ENCODE measurements at places on chromosomes 1 and 21.

- DNase-seq, result no peak
Observed at GRCh38 chr21:42746240-42746592, 92.8 kb downstream of the PDE9A start.

- no peak for DNase-seq
Observed at GRCh38 chr1:12326986-12327385, 97.2 kb downstream of the VPS13D start.

DNA sequence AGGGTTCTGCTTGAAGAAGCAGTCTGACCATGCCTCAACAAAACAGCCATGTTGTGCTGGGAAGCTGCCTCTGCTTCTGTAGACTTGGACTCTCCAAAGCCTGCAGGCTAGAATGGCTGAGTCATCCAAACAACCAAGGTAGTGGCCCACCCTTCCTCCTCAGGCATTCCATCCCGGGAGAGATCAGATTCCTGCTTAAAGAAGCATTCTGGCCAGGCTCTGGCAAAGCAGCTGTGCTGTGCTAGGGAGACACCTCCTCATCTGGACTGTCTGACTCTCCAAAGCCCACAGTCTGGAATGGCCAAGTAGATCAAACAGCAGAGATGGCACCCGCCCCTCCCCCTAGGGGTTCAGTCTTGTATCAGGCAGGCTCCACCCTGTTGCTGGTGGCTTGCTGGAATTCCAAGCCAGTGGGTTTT is 38.3 kb upstream of the F3 start:
- DNase-seq, result no peak

- no peak for DNase-seq
Observed at GRCh38 chr1:236913371-236914037, 90.7 kb downstream of the MT1HL1 start.

GRCh38 chr1:232274236-232274855 is 355.6 kb downstream of the SIPA1L2 start:
- DNase-seq, result no peak

- no peak for DNase-seq
Observed at GRCh38 chr21:34833465-34833864, 164.7 kb downstream of the CLIC6 start.

- no peak for DNase-seq
Observed at GRCh38 chr1:223235091-223235490, 92.0 kb upstream of the TLR5 start.

DNA sequence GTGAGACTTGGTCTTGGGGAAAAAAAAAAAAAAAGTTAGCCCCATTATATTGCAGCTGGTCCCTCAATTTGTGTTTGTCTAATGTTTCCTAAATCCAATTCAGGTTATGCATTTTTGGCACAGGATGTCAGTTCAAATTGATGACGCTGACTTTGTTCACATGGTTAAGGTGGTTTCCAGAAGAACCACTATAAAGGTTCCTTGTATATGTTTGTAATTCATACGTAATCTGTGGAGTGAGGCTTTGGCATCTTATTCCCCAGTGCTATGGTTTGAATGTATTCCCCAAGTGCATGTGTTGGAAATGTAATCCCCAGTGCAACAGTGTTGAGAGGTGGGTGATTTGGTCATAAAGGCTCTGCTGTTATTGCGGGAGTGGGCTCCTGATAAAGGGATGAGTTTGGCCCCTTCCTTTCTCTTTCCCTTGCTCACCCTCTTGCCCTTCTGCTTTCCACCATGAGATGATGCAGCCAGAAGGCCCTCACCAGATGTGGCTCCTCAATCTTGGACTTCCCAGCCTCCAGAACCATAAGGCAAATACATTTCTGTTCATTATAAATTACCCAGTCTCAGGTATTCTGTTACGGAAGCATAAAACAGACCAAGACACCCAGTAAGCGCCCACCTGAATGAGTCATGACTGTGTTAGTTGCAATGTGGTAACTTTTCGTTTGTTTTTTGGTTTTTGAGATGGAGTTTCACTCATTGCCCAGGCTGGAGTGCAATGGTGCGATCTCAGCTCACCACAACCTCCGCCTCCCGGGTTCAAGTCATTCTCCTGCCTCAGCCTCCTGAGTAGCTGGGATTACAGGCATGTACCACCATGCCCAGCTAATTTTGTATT is 19.5 kb upstream of the HLCS start:
- DNase-seq, result no peak

DNA sequence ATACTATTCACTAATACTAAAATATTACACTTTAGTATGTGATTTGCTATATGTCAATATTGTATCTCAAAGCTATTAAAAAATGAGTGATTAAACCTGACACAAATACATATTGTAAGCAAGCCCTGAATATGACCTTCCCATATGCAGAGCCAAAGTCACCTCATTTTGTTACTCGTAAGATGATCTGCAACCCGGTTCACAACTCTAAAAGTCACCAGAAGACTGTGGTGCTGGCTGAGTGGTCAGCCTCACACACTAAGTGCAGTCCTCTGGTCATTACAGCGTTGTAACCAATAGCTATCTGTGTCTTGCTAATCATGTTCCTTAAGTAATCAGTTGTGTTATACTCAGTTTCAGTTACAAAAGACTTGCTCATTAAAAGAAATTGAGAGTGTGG is 197.5 kb upstream of the L1TD1 start:
- no peak for DNase-seq

- DNase-seq, result no peak
Observed at GRCh38 chr1:180135535-180135934, 19.1 kb upstream of the QSOX1 start.

DNA sequence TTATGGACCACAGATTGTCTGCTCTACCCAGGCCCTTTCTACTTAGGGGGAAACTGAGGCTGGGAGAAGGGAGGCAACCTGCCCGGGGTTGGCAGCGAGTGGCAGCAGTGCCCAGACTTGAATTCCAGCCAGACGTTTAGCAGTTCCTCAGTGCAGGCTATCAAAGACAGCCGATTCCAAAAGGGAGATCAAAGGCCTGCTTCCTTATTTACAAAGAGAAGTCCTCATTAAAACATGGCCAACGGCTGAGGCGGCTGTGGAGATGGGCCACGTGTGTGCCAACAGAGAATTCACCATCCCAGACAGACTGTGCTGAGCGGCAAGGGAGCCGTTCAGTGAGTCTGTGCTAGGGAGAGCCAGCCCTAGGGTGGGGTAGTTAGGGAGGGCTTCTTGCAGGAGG is 27.7 kb downstream of the C1QB start:
- DNase-seq, result no peak

GRCh38 chr1:105664495-105664894 is 1392.0 kb upstream of the PRMT6 start:
- no peak for DNase-seq

- DNase-seq, result no peak
Observed at GRCh38 chr1:38527373-38527966, 332.1 kb downstream of the RRAGC start.

GRCh38 chr1:52455686-52456085 is 51.3 kb downstream of the PRPF38A start:
- DNase-seq, result no peak

GRCh38 chr1:11550664-11551283 is 71.8 kb downstream of the DISP3 start:
- peak; percentile 13 for DNase-seq

DNA sequence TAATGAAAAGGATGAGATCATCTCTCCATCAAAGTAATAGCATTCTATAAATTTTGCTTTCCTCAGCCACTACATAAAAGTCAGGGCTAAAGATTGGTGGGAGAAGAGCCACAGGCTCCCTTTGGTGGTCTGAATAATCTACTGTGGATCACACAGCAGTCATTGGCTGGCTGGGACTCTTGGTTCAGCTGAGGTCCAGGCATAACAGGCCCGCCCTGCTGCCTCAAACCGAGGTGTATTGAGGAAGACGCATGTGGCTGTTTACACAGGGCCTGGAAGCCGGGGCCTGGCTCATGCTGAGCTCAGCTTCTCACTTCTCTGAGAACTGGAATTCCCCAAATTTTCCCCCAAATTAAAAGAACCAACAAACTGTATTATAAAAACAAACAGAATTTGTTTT is 139.2 kb downstream of the PTPRC start:
- DNase-seq, result no peak

DNA sequence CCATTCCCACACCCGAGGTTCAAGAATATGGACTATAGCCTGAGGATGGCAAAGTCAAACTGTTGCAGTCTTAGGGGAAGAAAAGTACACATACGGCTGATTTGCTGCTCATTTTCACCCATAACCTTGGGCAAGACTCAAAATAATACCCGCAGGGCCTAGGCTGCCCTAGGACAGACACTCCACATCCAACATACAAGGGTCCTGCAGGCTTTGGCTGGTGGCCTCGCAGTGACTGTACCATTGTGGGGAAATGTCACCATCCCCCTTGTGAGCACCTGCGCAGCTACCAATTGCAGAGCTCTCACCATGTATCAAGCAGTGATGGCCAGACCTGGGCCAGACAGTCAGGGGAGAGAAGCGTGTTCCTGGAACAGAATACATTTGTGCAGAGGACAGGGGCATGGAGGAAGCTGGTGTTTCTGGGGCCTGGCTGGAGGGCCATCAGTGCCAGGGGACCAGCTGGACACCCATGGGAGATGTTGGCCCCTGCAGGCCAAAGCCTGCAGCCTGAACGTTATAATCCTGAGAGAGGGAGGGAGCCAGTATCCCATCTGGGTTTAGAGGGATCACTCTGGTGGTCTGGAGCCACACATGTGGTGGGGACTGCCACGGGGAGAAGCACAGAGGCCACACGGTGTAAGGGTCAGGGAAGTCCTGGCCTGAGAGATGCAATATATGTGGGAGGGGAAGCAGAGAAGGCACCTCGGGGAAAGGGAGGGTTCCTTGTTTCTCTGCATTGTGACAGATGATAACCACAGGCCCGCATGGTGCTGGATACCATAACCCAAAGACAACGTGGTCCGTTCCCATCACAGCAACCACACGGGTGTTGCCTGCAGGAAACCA is 101.2 kb downstream of the GLIS1 start:
- DNase-seq, result no peak

- no peak for DNase-seq
Observed at GRCh38 chr1:26122988-26123973, 11.7 kb downstream of the PDIK1L start.

DNA sequence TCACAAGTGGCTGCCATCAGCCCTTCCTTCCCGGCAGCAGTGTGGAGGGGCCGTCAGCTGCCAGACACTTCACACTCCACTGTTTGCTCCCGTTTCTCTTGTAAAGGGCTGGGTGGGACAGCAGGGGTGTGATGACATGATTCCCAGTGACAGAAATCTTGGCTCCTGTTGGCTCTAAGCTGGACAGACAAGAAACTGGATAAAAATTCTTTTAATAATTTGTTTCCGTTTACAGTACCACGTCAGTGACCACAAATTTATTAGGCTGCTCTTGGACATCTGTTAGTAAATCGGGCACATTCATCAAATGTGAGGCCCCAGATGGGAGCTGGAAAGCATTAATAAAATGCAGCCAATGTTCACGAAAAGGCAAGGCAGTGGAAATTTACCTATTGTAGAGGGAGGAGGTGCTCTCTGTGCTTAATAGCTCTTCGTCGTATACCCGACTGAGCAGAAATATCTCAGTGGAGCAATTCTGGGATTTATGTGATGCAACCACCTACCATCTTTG is 353.7 kb upstream of the GREM2 start:
- no peak for DNase-seq

- no peak for DNase-seq
Observed at GRCh38 chr1:12597792-12598191, 20.2 kb downstream of the DHRS3 start.

DNA sequence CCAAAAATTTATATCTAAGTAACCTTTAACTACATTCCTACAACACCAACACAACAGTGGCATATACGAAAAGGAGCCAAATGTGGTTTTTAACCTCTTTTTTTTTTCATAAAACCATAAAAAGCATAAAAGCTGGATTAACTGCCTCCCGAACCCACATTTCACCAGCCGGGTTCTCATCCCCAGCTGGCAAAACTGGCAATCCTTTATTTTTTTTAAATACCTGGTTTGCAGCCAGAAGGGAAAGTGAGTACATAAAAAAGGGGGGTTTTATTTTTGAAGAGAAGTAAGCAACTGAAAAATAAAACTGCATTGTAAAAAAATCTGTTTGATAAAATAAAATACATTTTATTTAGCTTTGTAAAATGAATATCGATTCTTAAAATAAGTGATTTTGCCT is 295.4 kb downstream of the AKT3 start:
- no peak for DNase-seq

DNA sequence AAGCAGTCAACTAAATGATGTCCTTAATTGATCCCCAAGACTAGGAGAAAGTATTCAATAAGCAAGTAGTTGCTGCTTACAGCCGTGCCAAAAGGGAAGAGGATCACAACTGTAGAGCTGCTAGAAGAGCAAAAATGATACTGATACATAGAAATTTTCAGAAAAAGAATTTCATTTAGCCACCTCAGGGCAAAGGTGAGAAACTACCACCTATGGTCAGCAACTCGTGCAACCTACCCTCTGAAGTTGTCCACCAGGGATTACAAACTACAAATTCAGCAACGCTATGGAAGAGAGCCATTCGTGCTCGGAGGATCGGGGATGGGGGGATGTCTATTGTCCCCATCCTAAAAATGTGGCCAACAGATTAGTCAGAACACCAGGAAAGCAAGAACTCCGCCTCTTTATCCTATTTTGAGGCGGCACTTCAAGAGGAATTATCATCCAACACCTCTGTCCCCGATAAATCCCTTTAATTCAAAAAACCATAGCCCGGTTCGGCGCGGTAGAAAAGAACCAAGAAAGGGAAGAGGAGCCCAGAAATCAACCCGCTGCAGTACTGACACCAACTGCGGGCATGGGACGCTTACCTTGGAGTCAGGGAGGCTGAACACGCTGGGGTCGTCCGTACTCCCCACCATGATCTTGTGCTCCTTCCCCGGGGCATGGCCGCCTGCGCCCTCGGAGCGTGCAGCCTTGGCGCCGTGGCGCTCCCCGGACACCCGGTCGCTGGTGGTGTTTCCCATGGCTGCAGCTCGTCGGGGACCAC is 687 bp downstream of the PRKAB2 start:
- DNase-seq, result no peak

DNA sequence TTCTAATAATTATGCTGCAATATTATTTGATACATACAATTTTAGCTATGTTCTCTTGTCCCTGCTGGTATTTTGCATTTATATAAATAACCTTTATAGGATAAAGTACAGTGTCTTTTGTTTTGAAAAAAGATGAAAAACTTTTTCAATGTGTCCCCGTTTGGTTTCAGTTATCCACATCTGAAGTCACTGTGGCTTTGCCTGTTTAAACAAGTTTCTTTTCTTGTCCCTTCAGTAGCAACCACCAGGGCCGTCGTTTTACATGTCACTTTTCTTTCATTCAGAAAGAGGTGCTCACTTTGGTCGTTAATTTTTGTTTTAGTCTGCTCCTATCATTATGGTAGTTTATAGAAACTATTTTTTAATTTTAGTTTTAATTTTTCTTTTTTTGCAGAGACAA is 41.4 kb downstream of the RABGAP1L start:
- no peak for DNase-seq

DNA sequence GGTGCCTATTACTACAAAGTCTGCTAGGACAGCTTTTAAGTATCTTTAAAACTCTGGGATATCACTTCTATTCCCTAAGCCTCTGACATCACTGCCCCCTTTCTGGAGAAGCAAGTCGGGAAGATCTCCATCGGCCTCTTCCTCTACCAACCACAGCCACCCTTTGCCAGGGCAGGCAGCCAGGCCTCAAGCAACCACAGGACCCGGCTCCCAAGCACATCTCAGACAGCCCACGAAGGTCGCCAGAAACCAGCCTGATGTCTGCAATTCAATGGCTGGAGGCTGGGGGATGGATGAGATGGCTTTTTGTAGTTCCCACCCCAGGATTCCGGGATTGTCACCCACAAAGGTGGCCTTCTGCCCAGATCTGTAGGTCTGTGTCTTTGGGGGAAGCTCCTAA is 70.7 kb downstream of the LGR6 start:
- no peak for DNase-seq
